ENCODE measurements at places on chromosomes 3 and 15. TPM values are rescaled to one million over a fixed set of nuclear protein-coding genes. Genes with fewer than 3 reads are reported as not detected.

CKMT1B gene
- total RNA-seq = not detected

GRCh38 chr3:185793381-185793780, 31.5 kb downstream of the IGF2BP2 start:
- DNase-seq = no peak

- no peak for DNase-seq
Observed at GRCh38 chr3:182105875-182106274, 394.1 kb downstream of the SOX2 start.

GRCh38 chr3:181176601-181177000, 187.1 kb upstream of the DNAJC19 start:
- DNase-seq = peak; percentile 40

GRCh38 chr3:37053337-37053736, 60.0 kb downstream of the MLH1 start:
- no peak for DNase-seq

DNA sequence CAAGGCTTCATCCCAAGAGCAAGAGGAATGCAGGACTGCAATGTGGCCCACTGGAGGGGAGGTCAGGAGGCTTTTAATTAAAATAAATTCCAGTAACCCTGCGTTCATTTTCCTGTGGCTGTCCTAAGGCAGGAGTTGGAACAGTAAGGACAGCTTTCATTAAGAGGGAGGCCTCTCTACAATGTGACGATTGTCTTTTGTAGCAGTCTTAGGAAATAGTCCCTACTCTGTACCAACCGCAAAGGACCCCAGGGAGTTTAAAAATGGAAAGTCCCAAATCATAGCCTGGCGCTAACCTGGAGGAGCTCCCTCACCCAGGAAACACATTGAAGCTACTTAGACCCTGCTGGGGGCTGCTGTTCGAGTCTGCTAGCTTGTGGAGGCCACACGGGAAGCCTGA, 62.8 kb downstream of the SYNM start:
- peak; percentile 40 for DNase-seq

DNA sequence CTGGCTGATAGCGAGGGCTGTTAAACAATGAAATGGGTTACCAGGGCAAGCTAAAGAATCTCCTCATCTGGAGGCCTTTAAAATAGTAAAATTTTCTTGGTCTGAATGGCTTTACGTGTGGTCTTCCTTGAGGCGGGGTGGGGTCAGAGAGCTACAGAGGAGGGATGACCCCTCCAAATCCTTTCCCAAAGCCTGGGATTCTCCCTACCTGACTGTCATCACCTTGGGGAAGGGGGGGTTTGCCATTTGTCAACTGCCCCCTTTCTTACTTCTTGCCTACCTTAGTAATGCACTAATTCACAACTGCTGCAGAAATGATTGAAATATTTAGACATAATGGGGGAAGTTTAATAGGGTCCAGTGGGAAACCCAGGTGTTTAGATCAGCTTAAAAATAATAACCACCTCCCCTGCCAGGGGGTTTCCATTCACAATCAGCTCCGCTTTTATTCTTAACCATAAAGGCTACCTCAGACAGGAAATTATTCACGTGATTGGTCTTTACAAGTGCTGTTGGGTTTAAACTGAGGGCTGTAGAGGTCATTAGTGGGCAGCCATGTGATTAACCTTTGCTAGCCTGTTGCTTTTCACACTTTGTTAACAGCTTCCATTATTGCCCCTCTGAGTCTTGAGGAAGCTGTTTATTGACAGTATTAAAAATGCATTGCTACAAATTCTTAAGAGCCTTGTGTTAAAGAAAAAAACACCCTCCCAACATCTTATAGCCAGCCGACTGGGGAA, 276.5 kb upstream of the ATP11B start:
- DNase-seq = no peak

Measured in RPMI7951 (cell line).